BJ (cell line): ENCODE measurements at places on chromosomes 16 and 17.

- no peak for DNase-seq
These were observed 6.4 kb upstream of the GRN start for GRCh38 chr17:44338702-44339101.

GRCh38 chr16:3098459-3099394 lies at the start of gene ZSCAN10:
Gene ZSCAN10, minus strand, starts transcription at chr16:3099294. Its CDS starts 6,357 bp downstream, at chr16:3092937.
- no peak for DNase-seq

DNA sequence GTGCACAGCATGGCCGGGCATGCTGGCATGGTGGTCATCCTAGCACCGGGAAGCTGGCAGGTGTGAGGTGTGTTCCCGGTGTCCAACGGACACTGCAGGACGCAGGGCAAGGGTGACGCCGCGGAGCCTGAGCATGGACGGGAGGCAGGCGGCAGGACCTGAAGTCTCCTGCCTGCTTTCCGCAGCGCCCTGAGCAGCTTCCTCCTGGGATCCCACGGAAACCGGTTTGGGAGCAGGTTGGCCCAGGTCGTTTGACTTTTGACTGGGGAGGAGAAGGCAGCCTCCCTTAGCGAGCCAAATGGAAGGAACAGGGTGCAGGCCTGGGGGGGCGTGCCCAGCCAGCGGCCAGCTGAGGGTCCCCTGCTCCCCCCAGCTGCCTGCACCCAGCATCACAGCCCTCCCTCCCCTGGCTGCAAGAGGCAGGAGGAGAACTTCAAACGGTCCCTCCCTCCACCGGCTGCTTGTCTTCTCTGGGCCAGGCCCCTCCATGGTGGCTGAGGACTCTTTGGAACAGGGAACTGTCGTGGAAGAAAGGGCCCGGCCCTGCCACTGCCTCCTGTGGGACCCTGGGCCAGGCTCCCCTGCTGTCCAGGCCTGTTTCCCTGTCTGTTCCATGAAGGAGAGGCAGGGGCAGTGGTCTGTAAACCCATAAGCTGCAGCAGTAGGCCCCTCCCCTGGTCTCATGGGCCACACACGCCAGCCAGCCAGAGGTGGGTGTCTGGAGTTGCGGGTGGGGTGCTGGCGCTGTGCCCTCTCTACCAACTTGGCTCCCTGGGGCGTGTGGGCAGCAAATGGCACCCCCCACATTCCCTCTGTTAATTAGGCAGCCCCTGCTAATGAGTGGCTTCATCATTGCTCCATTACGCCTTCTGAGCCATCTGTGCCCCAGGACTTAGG lies 7.8 kb upstream of the ADGRG1 start:
- DNase-seq = no peak

GRCh38 chr17:62648956-62649294 lies 21.5 kb downstream of the MRC2 start:
- no peak for DNase-seq

DNA sequence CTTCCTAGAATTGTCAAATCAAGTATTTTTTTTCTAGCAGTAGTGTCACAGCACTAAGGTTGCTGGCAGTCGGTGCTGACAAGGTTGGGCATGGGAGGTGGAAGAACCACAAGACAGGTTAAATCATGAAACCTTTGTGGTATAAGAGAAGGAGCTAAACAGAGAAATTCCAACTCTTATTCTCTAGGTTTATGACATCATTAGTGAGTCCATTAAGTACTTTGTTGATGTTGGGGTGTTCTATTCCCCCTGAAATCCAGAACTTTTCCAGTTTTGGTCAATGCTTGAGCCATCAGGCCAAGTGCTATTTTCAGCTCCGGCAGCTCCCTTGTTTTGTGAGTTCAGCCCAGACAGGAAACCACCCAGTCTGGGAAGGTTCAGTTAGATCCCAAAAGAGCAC lies 206.0 kb upstream of the SOX9 start:
- no peak for DNase-seq

GRCh38 chr17:76562734-76563148 lies 22.9 kb downstream of the PRCD start:
- peak; percentile 87 for DNase-seq

DNA sequence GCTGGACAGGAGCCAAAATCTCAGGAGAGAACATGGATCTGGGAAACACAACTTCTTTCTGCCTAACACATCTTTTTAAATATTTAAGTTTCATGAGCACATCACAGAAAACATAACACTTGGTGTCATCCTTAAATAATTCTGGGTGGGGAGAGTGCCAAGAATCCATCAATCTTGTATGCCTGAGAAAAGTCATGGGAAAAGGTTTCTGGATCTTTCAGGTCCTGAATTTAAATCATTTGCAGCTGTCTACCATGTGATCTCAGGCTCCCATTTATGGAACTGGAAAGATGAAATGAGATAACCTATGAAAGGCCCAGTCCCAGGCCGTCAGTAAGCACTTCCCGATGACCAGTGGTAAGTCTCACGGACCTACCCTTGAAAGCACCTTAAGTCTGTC lies 15.1 kb downstream of the CDH11 start:
- no peak for DNase-seq

GRCh38 chr17:34673995-34674890 lies 94.9 kb downstream of the TMEM132E start:
- no peak for DNase-seq

GRCh38 chr16:60852635-60853034 lies 1183.6 kb downstream of the CDH8 start:
- no peak for DNase-seq

- no peak for DNase-seq
These were observed 30.3 kb downstream of the CACNA1H start for GRCh38 chr16:1182950-1183907.

- no peak for DNase-seq
These were observed 301.7 kb upstream of the PMFBP1 start for GRCh38 chr16:72473631-72474030.

DNA sequence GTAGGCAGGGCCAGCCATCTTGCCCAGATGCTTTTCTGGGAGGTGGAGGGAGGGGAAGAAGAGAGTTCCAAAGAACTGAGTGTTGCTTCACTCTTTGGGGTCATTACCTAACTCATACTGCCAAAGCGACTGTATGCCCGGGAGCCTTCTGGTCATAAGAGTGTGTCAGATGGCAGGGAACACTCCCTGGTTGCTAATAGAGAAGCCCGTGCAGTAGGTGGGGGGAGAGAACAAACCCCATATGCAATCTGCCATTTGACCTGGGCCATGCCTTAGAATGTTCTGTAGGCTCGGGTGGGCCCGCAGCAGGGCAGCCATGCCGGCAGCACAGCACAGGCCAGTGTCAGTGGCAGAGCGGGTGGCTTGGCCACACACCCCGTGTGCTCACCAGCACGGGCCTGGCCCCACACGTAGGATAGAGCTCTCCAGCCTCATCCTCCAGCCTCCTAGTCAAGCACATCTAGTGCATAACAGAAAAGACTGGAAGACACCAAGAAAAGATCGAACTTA lies 120.5 kb downstream of the SOCS1 start:
- DNase-seq = peak; percentile 31
